ENCODE measurements at places on chromosomes 1 and 21.

DNA sequence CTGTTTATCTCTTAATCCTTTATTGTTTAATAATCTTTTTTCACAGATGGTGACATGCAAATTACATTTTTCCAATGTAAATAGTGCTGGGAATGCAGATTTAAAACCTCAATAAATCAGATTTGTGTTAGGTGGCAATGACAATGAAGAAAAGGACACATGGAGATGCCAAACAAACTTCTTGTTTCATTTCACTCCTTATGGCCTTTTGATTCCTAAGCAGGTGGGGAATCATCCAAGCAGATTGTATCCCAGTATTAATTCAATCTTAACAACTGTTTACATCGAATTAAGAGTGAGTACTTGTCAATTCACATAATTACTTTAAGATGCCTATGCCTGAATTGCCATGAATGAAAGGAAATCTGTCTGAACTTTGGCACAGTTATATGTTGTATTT is 98.9 kb upstream of the RGS18 start:
- DNase-seq, result no peak

DNA sequence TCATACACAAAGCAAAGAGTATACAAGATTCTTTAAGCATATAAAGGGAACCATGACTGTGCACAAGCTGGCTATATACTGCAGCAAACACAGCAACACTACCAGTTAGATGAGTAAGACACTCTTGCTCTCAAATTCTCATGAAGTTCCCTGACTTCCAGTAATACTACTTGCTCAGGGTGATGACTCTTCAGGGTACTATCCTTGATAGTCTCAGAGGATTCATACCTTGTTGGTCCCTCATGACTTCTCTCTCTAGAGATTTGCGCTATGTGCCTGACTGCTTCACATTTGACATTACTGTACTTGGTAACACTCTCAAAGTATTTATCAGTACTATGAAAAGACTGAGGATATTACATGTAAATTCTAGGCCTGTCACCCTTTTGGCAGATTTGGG is 159.8 kb upstream of the ZRANB2 start:
- no peak for DNase-seq

DNA sequence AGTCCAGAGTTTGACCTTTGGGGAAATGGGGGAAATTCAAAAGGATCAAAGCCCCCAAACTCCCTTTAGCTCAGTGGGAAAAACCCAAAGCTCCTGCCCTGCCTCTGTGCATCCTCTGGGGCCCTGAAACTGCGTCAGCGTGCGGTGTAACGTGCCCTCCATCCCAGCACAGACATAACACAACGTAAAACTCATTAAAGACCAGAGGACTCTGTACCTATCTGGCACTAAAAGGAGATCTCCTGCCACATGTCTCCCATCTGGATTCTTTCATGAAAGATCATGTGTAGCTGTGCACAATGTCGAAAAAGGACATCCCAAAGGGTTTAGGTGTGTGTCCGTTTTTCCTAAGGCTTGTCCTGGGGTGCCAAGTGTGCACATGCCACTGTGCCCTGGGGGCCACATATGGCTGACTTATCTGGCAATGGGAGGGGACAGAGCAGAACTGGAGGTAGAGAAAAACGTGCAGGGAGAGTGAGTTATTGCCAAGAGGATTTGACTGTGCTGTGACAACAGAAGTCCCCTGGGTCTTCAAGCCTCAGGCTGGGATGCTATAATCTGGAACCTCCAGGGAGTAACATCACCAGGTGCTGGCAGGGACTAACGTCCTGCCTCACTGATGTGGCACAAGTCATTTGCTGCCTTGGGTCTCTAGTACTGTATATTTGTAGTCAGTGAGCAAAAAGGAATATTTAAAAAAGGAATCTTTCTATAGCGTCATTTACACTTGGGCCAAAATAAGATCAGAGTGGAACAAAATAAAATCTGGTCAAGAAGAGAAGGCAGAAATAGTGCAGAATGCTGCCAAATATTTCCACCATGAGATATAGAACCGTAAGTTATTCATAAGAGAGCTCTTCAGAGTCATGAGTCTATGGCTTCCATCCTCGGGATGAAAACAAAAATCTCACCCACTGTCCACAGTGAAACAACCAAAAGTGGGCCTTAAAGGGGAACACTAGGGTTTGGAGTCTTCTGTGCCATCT is 52.3 kb downstream of the ITPKB start:
- DNase-seq, result no peak

GRCh38 chr1:4694492-4694891 is 40.1 kb downstream of the AJAP1 start:
- no peak for DNase-seq

- no peak for DNase-seq
These were observed 78.7 kb upstream of the KCNJ15 start for GRCh38 chr21:38177919-38178652.

- DNase-seq, result no peak
These were observed 22.9 kb upstream of the DIP2A start for GRCh38 chr21:46435786-46436227.

GRCh38 chr1:7454052-7454815 is 316.9 kb upstream of the VAMP3 start:
- no peak for DNase-seq

DNA sequence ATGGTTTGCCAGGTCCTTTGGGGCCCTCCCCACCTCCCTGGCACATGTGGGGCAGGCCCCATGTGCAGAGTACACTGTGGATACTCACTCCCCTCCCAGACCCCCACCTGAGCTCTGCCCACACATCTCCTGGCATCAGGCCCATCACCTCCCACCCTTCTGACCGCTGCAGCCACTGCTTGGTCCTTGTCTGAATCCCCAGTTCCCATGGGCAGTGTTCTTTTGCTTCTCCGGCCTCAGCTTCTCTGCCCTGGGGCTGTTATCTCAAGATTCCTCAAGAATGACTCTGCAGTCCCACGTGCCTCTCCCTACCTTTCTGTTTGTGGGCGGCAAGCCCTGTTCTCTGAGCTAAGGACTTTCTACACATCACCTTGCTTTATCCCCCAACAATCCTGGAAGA is 187.7 kb upstream of the EDN2 start:
- no peak for DNase-seq

DNA sequence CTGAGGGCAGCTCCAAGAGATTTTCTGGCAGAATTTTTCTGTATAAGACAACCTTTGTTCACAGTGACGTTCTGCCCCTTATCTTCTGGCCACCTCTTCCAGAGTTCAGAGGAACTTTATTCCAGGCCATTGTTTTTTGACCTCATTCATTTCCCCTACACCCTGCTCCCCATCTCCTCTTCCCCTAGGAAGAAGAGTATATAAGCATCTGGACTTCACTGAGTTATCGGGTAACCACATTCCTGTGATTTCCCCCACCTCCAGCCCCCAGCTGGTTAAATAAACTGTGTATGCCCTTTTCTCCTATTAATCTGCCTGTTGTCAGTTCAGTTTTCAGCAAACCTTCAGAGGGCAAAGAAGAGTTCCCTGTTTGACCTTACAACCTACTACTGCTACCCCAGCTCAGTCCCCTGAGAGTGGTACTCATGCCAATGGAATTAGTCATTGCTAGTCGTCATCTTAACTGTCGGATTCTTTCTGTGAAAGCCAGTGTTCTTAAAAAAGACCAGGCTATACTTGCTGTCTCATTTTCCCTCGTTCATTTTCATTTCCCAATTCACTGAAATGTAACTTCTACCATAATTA is 14.3 kb upstream of the ALG14 start:
- no peak for DNase-seq

- DNase-seq, result no peak
These were observed 142.5 kb downstream of the SYT2 start for GRCh38 chr1:202567738-202568137.

- no peak for DNase-seq
These were observed 11.8 kb downstream of the CD101 start for GRCh38 chr1:117013309-117013858.

- no peak for DNase-seq
These were observed 17.2 kb upstream of the SYNC start for GRCh38 chr1:32719681-32720275.

DNA sequence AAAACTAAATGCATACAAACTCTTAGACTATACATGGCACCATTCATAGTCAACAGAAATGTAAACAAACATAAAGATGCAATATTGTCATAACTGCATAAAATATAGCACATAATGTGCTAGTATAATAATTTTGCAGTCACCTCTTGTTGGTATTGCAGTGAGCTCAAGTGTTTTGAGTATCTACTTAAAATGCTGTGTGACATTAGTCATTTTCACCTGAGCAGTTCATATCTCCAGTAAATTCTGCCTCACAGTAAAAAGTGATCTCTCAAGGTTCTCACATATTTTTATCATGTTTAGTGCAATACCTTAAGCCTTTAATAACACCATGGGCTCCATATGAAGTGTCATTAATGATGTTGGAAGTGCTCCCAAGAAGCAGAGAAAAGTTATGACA is 29.6 kb upstream of the FMO2 start:
- DNase-seq, result no peak

- DNase-seq, result no peak
These were observed 2.9 kb downstream of the SMIM12 start for GRCh38 chr1:34856697-34857096.

- DNase-seq, result no peak
These were observed 4.6 kb upstream of the SLC6A9 start for GRCh38 chr1:44035726-44036408.

- DNase-seq, result peak; percentile 56
These were observed at the start of gene TNFRSF18 for GRCh38 chr1:1206376-1206965. TNFRSF18 (minus strand) TSS chr1:1206592; CDS start chr1:1206571, 21 bp downstream.

GRCh38 chr1:248622570-248623001 is 12.3 kb downstream of the OR2T11 start:
- no peak for DNase-seq

GRCh38 chr1:112544751-112545150 is 36.0 kb downstream of the WNT2B start:
- DNase-seq, result no peak

DNA sequence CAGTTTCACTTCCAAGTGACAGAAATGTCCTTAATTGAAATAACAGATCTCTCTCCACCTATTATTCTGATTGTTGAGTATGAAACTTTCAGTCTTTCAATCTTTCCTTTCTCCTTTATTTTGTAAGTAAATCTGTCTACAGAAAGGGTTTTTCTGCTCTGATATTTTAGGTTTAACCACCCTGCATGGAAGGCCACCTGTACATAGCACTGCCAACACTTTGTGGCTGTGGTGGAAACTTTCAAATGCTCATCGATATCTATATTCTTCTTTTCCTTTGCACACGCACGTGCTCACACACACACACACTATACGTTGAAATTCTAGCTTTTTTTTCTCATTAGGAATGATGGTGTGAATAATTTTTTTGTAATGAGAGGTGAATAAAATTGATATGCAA is 1179.3 kb downstream of the KCNT2 start:
- no peak for DNase-seq

DNA sequence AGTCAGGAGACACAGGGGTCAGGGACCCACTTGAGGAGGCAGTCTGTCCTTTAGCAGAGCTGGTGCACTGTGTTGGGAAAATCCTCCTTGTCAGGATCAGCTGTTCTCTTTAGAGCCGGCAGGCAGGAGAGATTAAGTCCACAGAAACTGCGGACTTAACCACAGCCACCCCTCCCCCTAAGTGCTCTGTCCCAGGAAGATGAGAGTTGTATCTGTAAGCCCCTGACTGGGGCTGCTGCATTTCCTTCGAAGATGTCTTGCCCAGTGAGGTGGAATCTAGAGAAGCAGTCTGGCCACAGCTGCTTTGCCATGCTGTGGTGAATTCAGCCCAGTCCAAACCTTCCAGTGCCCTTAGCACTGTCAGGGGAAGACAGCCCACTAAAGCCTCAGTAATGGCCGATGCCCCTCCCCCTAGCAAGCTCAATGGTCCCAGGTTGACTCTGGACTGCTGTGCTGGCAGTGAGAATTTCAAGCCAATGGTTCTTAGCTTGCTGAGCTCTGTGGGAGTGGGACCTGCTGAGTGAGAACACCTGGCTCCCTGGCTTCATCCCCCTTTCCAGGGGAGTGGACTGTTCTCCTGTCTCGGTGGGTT is 172.8 kb downstream of the ST6GALNAC3 start:
- no peak for DNase-seq

GRCh38 chr1:178821134-178821866 is 49.6 kb downstream of the ANGPTL1 start:
- no peak for DNase-seq

DNA sequence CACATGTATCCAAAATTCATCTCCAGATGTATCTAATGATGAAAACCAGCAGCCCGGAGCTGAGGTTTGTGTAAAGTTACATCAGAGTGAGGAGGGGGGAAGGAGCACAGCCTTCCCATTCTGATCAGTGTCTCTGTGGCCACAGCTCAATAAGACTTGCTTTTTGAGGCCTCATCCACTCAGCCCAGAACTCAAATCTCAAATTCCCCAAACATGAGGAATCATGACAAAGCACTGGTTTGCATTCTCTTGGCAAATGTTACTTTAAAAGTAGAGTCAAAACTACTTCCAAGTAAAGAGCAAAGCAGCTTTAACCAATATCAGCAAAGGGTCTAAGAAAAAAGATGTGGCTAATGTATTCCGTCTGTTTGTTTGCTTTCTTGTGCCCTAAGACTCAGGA is 30.9 kb downstream of the CCN1 start:
- DNase-seq, result no peak

GRCh38 chr21:32279377-32279680 is 480 bp upstream of the MIS18A start:
- DNase-seq, result no peak

GRCh38 chr1:29757866-29758780 is 521.8 kb downstream of the PTPRU start:
- no peak for DNase-seq

DNA sequence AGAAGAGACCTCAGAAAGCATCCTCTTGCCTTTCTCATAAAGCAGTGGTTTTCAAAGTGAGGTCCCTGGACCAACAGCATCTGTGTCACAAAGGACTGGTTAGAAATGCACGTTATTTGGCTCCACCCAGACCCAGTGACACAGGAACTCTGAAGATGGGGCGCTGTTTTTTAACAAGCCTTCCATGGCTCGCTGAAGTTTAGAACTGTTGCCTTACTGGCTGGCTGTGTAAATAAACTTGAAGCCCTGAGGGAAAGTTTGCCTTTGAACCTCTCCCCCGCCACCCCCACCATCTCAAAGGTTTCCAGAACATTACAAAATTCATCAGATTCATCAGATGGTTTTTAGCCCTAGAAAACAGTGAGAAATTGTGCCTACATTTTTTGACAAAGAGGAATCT is 21.8 kb upstream of the IKBKE start:
- no peak for DNase-seq

DNA sequence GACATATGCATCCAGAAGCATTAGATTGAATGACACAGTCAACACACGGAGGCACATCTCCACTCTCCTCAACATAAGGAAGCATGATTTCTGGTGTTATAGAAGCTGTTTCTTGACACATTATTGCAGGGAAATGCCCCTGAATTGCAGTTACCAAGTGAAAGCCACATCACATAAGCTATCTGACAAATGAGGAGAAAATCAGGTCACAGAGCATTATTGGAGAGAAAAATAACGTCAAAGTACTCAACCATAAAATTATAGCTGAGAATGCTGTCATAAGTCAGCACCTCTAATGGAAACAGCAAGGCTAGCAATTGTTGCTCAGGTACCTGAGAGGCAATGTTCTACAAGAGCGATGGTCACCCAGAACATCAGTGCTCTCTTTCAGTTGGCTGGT is 169.9 kb upstream of the PALMD start:
- DNase-seq, result no peak

Data from activated CD8-positive, alpha-beta memory T cell treated with anti-CD3 and anti-CD28 coated beads, Interleukin-2, amount 50 U/mL, for 4 hours (primary cell).